T-helper 1 cell (primary cell): ENCODE measurements at places on chromosomes 6 and 20.

DNA sequence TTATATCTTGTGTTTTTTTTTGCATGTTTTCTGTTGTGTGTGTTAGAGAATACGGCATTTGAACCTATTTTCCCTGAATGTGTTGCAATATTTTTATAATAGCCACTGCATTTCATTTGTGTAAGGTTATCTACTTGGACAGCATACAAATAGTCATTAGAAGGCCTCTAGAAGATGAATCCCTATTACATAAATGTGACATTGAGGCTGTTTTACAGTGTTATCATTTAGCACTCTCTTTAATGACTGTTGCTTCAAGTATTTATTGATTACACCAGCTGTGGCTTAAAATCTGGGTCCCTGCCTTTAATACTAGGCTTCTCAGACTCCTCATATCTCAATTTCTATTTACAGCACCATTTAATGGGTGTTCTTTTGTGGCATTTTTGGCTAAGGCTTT, 465.8 kb downstream of the FRK start:
- DNase-seq: no peak

GRCh38 chr20:14127514-14128223, 132.4 kb downstream of the MACROD2 start:
- DNase-seq: no peak

- DNase-seq: no peak
These were observed 16.1 kb upstream of the TNFAIP3 start for GRCh38 chr6:137850816-137851602.

GRCh38 chr20:1894951-1895673, at the start of gene SIRPA:
Gene SIRPA (plus strand): TSS chr20:1895407. CDS start chr20:1895448, 41 bp downstream.
- no peak for DNase-seq

- DNase-seq: no peak
These were observed 358.1 kb downstream of the SMOC2 start for GRCh38 chr6:168799067-168799466.

DNA sequence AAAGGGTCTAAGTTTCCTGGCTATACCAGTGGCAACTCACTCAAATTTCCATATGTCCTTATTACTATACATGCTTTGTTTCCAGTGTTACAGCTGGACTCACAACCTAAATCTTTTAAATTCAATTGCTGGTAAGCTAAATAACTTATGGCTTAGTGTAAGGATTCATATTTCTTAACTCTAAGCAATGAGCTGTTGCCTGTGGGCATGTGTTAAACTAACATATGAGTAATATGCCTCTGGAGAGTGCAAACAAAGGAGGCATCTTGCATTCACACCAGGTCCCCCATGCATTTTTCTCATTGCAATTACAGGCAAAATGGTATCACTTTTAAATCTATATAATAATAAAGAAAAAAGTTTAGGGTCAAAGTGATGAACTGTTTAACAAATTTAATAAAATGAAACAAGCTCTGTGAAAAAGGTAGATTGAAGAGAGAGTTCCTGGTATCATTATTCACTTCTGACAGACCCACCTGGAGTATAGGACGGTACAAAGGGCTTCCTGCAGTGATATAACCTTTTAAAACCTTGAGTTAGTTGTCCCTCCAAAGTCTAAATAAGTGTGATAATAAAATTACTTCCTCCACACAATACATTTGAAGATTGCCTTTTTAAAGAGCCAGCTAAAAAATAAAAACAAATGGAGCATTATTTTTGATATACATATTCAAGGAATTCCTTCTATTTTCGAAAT, 57.6 kb upstream of the HMGCLL1 start:
- DNase-seq: no peak

DNA sequence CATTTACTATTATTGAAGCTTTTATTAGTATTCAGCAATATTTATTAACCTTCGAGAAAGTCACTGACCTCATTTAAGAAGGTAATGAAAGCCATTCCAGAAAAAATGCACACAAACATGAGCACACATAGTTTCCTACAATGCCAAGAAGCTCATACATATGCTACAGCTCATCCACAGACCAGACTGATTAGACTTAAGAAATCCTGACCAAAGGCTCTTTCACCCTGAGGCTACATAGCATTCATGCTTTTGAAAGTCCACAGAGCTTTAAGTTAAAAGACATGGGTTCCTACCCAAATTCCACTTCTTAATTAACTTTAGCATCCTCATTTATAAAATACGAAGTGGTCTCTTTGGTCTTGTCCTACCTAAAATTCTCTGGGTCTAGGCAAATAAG, 430.4 kb downstream of the TBC1D32 start:
- no peak for DNase-seq

DNA sequence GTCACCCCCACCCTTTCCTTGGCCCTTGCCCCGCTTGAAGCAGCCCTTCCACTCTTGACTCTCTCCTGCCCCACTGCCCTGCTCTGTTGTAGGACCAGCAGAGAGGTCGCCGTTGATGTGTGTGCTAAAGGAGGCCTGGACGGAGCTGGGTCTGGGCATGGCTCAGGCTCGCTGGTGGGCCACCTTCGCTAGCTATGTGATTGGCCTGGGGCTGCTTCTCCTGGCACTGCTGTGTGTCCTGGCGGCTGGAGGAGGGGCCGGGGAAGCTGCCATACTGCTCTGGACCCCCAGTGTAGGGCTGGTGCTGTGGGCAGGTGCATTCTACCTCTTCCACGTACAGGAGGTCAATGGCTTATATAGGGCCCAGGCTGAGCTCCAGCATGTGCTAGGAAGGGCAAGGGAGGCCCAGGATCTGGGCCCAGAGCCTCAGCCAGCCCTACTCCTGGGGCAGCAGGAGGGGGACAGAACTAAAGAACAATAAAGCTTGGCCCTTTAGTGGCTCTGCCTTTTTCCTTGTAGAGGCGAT, 3.0 kb downstream of the SMPD2 start:
- no peak for DNase-seq

DNA sequence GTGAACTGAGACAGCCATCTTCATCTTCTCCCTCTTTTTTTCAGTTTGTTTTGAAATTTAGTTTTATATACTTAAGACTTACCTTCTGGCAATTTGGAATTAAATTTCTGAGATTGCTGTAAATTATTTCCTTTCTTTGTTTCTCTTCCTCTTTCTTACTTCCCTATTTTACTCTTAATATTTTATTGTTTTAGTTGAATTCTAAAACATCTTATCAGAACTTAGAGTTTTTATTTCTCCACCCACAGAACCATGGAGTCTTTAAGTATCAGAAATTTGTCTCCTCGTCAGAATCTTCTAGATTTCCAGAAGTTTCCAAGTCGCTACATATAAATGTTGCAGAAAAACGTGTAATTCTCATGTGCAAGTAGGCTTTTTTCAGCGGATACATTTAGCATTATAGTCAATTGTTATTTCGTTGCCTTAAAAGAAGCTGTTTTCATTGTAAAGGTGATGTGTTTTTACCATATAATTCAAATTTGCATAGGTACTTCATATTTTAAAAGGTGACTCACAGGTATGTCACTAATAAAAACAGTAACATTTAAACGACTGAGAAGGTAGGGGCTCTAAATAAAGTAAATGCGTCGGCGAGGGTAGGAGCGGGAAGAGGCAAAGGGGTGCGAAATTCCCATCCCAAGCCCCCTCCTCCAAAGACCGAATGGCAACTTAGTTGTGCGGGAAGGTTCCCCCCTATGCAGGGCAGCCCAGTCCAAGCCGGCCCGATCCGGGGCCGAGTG, 866 bp upstream of the MYO6 start:
- no peak for DNase-seq

DNA sequence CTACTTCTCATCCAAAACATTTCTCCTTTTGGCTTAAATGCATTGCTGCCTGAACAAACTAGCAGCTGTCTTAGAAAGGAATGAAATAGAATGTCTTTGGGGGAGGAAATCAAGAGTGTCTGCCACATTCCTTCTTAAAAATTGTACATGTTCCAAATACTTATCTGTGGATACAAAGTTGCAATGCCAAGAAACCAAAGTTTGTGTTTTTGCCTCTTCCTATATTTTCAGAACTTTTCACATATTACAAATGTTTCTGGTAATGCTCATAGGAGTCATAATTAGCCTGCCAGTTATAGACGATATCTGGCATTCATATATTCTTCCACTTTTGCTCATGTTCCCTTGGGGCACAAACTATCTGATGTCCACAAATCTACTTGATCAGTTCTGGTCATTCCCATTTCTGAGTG, 165.5 kb upstream of the BMP5 start:
- no peak for DNase-seq

DNA sequence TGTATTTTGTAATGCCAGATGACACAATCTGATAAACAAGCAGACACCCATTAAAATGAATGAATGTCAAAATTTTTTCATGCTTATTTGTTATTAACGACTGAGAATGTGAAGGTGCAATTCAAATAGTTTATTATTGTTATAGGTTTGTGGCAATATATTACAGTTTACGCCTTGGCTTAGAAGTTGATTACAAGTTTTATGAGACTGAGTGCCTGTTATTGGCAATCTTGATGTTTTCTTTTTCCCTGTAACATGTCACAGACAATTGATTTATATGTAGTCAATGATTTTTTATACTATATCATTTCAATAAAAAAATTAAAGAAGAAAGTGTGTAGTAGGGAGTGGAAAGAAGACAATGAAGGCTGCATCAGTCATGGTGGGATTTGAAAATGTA, 144.1 kb upstream of the EEF1E1 start:
- DNase-seq: no peak

GRCh38 chr6:4931530-4932227, 72.2 kb downstream of the RPP40 start:
- no peak for DNase-seq

- no peak for DNase-seq
These were observed 54.6 kb downstream of the FARS2 start for GRCh38 chr6:5315881-5316280.

DNA sequence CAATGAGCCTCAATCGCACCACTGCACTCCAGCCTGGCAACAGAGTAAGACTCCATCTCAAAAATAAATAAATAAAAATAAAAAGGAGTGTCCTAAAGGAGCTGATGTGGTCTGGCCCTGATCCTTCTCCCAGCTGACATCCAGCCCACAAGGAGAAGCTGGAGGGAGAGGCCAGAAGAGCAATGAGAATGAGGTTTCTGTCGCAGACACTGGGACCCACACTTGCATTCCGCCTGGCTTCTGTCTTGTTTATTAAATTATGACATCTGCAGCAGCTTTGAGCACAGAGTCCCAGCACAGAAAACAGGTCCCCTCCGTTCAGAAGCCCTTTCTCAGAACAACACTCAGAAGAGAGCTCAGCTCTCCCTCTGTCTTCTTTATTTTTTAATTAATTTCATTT, 10.3 kb upstream of the E2F1 start:
- DNase-seq: no peak

GRCh38 chr20:19995220-19995863, 21.8 kb upstream of the NAA20 start:
- no peak for DNase-seq

DNA sequence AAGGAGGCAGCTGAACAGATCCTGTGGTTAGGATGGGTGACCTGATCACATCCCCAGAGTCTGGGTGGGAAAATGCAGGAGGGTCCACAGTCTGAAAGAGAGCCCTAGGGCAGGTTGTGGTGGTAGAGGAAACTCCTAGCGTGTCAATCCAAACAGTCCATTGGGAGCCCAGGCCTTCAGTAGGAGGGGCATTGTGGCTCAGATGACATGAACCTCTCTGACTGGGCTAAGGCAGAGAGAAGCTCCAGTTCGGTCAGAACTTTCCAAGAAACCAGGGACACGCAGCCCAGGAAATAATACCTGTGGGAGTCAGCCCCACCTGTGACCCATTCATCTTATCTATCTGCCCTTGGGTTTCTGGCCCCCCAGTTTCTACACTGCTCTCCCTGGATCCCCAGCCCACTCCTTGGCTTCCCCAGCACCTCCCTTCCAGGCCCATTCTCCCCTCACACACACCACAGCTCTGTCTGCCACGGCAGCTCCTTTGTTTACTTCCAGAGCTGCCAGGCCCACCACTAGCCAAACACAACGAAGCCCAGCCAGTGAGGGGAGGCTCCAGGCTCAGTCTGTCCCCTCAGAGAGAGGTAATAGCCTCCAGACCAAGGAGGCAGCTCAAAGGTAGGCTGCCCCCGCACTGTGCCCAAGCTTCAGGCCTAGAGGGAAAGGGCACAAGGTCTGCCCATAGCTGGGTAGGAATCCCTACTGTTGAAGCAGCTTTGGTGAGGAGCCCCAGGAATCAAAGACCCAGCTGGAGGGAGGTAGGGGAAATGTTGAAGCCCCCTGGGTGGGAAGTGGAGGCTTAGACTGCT, 6.2 kb downstream of the GDF5 start:
- no peak for DNase-seq

DNA sequence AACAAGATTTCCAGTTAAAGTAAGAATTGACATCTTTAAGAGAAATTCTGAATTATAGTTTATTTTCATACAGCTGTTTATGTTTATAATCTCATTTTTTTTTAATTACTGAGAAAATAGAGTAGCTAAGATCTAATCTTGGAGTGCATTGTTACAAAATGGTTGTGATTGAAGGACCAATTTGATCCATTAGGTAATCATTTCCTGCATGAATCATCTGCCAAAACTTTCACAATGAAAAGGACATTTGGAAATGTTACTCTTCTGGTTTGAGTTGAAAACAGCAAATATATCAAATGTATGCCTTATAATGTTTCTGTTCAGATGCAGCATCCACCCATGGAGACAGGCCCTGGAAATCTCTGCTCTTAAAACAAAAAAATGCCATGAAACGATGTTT, 19.0 kb downstream of the TUBB2A start:
- no peak for DNase-seq

- no peak for DNase-seq
These were observed 71.5 kb downstream of the RTN4IP1 start for GRCh38 chr6:106557837-106558236.

DNA sequence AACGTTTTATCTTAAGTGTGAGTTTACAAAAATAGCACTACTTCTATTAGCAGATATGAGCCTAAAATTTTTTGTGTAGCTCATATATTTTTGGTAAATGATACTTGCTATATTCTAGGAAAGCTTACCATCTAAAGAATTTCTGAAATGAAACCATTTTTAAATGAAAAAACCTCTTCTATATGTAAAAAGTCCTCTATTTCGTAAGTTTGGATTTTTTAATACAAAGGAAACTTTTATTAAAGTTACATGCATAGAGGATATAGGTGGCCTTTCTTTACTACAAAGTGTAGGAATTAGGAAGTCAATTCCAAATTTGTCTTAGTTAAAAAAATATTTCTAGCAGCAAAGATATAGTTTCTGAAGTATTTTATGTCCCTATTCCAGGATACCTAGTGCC, 18.8 kb downstream of the EFHC1 start:
- DNase-seq: no peak

DNA sequence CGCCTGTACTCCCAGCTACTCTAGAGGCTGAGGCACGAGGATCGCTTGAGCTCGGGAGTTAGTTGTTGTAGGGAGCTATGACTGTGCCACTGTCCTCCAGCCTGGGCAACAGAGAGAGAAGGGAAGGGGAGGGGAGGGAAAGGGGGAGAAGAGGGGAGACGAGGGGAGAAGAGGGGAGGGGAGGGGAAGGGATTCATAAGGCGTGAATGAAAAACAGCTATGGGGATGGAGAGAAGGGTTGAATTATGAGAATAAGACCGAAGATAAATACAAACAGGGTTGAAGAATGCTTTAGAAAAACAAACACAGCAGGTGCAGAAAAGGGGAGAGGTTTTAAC, 106.0 kb downstream of the TRIM27 start:
- DNase-seq: no peak

- DNase-seq: no peak
These were observed 578.8 kb downstream of the PHF3 start for GRCh38 chr6:64214373-64214772.

DNA sequence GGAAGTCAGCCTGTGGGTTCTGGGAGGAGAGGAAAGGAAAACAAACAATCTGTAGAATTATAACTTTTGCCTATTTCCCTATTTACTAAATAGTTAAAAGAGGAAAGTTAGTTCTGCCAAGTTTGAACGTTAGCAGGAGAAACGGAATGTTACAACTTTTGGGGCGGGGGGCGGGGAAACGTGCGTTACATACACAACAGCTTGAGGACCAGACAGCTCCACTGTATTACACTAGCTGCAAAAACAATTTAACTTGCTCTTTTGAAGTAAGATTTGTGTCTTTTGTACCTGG, 498 bp upstream of the PRDM1 start:
- no peak for DNase-seq
